ENCODE measurements at places on chromosomes 12 and 14.

DNA sequence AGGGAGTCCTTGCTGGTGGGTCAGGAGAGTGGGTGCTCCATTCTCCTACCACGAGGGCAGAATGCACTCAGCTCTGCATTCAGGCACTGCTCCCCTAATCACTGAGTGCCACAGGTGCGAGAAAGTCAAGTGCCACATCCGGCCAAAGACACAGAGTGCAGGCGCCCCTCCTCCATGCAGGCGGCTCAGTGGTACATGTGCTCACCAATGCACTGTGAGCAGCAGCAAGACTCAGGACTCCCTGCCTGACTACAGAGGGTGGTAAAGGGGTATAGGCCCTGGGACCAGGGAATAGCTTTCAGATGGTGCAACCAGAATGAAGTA is 32.9 kb downstream of the ZFYVE21 start:
- DNase-seq, result no peak

GRCh38 chr12:76569685-76570604 is 10.4 kb upstream of the OSBPL8 start:
- no peak for DNase-seq

DNA sequence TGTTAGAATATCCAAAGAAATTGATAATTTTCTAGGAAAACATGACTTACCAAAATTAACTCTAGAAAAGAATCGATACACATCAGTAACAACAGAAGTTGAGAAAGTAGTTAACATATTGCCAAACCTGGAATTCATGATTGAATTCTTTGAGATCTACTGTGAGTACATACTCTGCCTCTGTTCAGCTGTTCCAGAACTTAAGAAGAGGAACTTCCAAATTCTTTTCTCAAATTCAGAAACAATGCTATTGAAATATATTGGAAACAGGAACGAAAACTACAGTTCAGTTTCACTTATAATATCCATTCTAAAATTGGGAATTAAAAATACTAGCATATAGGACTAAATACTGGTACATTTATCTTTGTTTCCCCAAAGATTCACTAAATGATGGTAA is 57.9 kb downstream of the MARK3 start:
- DNase-seq, result no peak

GRCh38 chr12:13167226-13167625 is 29.3 kb upstream of the EMP1 start:
- no peak for DNase-seq

GRCh38 chr14:75946785-75947184 is 35.0 kb downstream of the TGFB3 start:
- DNase-seq, result no peak

- no peak for DNase-seq
Measured at GRCh38 chr12:127411166-127411915, 855.6 kb upstream of the TMEM132C start.

DNA sequence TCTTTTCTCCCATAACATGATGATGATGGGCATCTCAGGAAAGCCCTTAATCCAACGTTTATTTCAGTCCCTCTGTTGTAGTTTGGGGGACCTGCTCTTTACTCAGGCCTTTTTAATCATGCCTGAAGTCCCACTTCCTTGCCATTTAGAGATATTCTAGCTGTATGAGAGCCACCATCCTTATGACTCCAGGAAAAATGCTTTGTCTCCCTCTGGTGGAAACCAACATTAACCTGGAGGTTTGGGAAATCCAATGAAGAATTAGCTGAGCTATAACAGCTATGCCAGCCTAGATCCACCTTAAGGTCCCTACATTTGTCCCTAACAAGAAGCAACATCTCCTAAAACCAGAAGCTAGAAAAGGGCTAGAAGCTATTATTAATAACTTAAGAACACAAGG is 1399.1 kb downstream of the LRFN5 start:
- DNase-seq, result no peak

DNA sequence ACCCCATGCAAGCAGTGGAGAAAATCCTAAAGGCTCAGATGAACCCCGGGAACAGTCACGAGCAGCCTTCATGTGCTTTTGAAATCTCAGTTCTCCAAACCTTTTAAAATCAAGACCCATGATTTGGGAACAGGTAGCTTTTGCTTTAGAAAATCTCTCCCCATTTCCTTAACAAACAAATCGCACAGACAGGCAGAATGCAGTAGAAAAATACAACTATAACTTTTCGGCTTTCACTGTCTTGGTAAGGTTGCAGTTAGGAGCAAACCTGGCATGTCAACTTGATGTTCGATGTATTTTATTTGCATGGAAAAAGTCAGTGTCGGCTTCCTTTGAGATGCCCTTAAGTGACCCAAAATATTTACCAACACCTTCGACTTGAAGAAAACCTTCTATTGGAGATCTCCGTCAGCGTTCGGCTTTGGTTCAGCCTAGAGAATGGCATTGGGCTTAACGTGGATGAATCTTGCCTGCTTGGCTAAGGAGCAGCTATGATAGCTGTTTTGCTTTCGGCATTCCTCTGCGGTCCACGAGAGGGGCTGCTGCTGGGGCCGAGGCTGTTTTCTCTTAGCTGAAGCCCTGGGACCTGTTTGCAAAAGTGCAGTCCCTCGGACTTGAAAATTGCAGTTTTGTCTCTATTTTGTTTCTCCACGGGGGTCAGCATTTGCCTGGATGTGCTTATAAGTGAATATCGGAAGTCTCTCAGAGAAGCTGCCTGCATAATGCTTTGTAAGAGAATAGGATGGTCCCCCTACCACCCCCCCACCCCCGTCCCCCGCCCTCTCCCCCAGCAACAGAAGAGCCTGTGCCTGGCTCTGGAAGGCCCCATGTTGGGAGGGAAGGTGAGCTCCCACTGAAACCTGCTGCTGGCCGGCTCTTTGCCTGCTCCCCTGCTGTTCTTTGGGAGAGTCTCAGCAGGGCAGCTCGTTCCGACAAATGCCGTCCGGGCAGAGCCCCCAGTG is 122.8 kb downstream of the AACS start:
- DNase-seq, result no peak

- DNase-seq, result no peak
Measured at GRCh38 chr14:44576356-44576755, 69.3 kb upstream of the FSCB start.

- no peak for DNase-seq
Measured at GRCh38 chr14:90733139-90733808, 83.0 kb downstream of the TTC7B start.

- no peak for DNase-seq
Measured at GRCh38 chr12:89567691-89568239, 41.9 kb upstream of the POC1B start.

- DNase-seq, result no peak
Measured at GRCh38 chr12:91819132-91819447, 326.6 kb downstream of the BTG1 start.

DNA sequence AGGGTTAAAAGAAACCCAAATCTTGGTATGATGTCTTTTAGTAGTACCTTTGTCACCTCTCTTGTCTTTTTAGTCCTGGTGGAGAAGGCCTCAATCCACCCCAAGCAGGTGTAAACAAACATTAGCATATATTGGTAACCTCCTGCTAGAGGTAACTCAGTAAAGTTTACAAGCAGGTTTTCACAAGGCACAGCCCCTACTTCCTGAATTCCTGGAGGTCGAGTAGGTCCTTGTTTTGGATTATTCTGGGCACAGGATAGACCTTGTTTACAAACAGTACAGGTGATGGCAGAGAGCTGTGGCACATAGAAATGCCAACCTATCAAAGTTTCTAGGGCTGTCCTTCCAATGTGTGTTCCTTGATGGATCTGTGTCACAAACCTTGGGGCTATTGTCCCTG is 99.1 kb downstream of the ALG10 start:
- DNase-seq, result no peak

GRCh38 chr12:95181103-95181502 is 36.2 kb downstream of the FGD6 start:
- no peak for DNase-seq

DNA sequence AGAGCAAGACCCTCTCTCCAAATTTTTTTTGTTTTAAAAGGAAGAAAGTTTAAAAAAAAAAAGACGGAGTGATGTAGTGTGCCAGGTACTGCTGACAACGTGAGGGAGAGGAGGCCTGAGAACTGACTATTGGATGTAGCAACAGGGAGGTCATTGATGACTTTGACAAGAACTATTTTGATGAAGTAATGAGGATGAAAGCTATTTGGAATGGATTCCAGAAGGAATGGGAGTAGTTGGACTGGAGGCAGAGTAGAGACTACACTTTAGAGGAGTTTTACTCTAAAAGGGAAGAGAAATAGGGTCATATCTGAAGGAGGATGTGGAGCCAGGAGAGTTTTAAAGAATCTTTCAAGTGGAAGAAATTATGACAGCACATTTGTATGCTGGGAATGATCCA is 27.8 kb upstream of the SLC38A2 start:
- DNase-seq, result no peak

- DNase-seq, result no peak
Measured at GRCh38 chr12:10001171-10001776, 2.4 kb upstream of the CLEC1B start.

- no peak for DNase-seq
Measured at GRCh38 chr14:23828616-23829015, 125.0 kb upstream of the DHRS4 start.

DNA sequence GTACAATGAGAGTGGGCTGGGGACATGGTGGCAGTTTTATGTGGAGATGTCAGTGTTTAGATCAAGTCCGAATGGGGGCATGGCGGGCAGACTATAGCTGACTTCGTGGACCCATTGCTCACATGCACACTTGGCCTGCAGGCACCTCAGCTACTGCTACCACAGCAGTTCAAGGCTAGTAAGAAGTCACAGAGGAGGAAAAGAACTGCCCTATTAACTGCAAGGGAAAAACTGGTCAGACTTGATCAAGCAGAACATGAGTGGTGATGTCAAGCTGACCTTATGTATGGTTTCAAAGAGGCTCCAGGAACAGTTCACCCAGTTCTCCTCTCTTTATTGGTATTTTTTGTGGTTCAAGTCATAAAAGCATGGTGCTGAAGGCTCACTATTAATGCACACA is 30.2 kb upstream of the FRS2 start:
- DNase-seq, result no peak

DNA sequence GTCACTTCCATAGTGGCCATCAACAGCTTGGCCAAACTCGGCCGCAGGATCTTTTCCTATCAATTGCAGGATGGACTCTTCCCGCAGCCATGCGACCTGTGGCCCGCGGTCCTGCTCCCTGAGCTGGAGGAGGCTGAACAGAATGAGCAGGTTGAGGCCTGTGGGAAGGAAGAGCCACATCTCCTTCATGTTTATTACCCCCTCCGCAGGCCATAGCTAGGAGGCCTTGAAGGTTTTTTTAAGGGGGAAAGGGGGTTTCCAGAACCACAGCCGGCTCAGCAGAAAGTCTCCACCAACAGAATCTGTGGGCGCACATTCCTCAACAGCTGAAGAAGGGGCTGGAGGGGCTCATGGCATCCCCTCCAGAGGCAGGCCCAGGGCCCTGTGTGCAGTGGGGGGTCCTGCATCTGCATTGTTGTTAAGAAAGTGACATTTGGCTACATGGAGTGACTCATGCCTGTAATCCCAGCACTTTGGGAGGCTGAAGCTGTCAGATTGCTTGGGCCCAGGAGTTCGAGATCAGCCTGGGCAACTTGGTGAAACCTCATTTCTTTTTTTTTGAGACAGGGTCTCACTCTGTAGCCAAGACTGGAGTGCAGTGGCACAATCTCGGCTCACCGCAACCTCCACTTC is 25.2 kb upstream of the PPP1R13B start:
- no peak for DNase-seq

GRCh38 chr14:104968153-104968527 is 10.0 kb downstream of the AHNAK2 start:
- DNase-seq, result no peak

DNA sequence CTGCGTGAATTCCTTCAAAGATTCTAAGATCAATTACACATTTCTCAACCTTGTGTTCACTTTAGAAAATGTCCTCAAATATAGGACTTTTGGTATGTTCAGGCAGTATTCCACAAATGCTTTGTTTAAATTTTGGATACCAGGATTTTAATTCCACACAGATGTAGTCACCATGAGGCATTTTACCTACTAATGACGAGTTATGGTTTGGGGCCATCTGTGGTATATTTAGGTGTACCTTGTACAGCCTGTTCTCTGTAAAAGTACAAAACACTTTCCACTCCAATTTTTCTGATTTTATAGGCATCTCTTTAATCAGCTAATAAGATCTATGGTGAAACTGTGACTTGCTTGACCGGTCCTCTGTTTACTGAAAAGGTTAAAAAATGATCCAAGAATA is 275.7 kb upstream of the PRICKLE1 start:
- no peak for DNase-seq

DNA sequence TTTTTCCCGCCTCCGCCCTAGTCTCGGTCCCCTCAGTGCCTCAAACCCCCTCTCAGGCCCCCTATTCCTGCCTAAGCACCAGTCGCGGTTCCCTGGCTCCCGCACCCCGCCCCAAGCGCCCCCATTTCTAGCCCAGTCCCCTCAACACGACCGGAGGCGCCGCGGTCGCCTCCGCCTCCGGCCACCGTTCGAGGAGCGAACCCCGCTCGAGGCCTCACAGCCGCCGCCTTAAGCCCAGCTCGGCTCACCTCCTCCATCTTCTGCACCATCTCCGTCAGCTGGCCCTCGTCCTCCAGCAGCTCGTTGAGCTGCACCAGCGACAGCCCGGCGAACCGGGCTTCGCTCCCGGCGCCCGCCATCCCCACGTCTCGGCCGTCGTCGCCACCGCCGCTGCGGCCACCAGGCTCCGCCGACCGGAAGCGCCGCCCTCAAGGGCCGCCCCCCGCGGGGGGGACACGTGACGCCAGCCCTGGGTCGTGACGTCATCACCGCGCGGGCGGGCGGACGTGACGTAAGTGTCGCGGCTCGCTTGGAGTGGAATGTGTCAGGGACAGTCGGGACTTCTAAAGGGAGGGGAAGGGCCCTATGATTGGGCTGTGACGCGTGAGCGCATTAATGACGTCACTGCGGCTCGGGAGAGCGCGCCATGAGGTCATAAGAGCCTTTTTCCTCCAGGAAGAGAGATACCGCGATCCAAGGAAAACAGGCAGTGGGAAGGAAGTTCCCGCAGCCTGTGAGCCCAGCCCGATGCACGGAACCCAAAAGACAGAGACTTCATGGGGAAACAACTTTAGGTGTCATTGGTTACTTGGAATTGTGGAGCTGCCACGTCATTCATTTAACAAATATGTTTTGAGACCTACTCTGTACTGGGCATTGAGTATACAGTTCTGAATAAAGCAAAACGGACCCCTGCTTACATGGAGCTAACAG is at the start of gene VPS37B:
Gene VPS37B (minus strand): TSS at position 421 of the 933 bp plus-strand sequence. CDS start 62 bp downstream, at position 359.
- DNase-seq, result peak; percentile 91

DNA sequence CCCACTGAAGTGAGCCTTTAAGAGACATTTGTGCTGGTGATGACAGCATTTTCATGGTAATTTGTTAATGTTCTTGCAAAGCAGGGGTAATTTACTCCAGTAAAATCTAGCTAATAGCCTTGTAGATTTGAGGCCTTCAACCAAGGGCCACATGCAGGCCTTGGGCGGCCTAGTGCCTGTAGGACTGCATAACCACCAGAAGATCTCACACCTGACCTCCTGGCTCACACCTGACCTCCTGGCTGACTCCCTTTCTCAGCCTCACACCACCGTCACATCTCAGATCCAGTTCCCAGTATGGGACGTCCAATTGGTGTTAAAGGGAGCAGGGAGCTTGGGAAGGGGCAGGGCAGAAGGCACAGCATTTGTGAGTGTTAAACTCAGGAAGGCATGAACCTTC is 26.9 kb downstream of the C12orf42 start:
- no peak for DNase-seq

GRCh38 chr14:99708449-99708848 is 24.4 kb downstream of the CYP46A1 start:
- DNase-seq, result no peak

Data from omental fat pad (tissue), 4 donors.